CD4-positive, CD25-positive, alpha-beta regulatory T cell (primary cell): ENCODE measurements at places on chromosomes 7 and 10. TPM values are rescaled to one million over a fixed set of nuclear protein-coding genes. Genes with fewer than 3 reads are reported as not detected.

RAB11FIP2 gene
- total RNA-seq = 35.2 TPM

DNA sequence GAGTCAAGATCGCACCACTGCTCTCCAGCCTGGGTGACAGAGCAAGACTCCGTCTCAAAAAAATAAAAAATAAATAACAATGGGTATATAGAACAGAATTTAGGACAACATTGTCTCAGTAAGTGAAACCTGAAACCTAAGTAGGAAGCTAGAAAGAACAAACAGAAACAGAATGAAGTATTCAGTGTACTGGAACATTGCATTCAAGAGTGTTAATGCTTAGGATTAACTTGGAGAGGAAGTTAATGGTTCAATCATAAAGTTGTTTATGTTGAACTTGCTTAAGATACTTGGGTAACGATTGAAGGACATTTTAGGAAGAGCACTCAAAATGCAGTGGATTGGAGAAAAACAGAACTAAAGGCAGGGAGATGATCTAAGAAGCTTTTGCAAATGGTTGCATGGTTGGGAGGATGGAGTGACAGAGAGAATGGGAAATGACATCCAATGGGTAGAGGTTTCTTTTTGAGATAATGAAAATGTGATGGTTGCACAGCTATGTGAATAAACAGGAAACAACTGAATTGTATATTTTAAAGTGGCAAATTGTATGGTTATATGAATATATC, 233.7 kb downstream of the ADK start:
- peak; percentile 6 for DNase-seq

- DNase-seq = no peak
Measured at GRCh38 chr7:141646826-141647480, 55.0 kb downstream of the DENND11 start.

GRCh38 chr7:104923010-104923421, 91.0 kb upstream of the KMT2E start:
- DNase-seq = peak; percentile 70

DNA sequence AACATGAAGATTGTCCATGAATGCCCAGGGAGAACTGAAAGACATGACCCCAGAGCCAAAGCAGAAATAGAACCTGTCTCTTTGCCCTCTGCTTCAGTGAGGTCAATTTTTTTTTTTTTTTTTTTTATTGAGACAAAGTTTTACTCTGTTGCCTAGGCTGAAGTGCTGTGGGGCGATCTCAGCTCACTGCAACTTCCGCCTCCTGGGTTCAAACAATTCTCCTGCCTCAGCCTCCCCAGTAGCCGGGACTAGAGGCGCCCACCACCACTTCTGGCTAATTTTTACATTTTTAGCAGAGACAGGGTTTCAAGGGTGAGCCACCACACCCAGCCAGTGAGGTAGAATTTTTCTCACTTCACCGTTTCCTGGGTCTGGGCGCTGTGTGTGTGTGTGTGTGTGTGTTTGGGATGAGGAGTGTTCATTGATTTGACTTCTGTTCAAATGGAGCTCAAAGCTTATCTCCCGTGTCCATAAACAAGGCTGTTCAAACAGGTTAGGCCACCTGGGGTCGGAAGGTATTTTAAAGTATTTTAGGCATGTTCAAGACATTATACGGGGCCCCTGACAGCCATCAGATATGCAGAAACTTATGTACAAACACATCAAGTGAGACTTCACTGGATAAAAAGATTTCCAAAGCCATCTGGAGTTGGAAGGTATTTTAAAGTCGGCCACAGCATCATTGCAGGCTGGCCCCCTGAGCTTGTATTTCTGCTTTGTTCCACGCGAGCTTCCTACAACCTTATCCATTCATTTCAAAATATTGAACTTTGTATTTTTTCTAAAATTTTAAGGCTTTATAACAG, 93.8 kb downstream of the MAP3K8 start:
- DNase-seq = no peak

PLA2G12B gene
- total RNA-seq = not detected

DNA sequence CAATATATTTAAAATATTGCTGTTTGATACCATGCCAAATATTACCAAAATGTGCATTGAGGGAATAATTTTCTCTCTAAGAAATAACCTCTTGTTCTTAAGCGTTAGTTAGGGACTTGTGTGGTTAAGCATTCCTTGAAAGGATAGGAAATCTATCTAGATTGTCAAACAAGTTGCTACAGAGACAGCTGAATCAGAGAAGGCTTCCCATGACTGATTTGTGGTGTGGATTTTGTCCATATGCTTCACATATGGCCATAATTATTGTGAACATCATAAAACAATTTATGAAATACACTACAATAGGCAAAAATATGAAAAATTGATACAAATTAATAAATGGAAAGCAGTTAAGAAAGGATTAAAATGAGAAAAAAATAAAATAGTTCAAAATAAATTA, 96.3 kb downstream of the GNAT3 start:
- DNase-seq = no peak

- no peak for DNase-seq
Measured at GRCh38 chr7:111043561-111043960, 47.4 kb upstream of the LRRN3 start.

- no peak for DNase-seq
Measured at GRCh38 chr7:128739990-128740682, 977 bp downstream of the CALU start.

DNA sequence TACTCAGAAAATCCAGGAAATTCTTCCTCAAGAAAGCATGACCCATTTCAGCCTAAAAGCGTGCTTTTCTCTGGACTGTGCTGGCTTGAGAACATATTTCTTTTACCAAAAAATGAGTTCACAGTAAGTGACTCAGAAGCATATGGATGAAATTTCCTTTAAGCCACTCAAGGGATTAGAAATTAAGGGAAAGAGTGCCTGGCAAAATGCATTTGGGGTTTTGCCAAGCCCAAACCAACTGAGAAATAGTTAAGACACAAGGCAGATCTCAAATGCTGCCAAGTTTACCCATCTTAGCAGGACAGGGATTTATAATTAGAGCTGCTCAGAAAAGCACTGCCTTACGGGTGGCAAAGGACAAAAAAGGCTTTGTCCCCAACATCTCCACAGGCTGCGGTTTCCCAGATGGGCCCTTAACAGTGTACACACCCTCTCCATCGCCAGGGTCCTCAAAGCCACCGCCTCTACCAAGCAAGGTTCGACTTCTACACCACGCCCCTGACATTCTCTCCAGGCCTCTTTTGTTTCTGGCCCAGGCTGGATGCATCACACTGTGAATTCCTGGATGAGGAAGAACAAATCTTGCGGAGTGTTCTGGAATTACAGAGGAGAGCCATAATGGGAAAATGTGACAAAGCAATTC, 30.1 kb upstream of the CDHR3 start:
- no peak for DNase-seq

- DNase-seq = no peak
Measured at GRCh38 chr10:113153493-113154102, 203.6 kb downstream of the TCF7L2 start.

- DNase-seq = no peak
Measured at GRCh38 chr10:71509444-71509843, 112.7 kb downstream of the CDH23 start.

DNA sequence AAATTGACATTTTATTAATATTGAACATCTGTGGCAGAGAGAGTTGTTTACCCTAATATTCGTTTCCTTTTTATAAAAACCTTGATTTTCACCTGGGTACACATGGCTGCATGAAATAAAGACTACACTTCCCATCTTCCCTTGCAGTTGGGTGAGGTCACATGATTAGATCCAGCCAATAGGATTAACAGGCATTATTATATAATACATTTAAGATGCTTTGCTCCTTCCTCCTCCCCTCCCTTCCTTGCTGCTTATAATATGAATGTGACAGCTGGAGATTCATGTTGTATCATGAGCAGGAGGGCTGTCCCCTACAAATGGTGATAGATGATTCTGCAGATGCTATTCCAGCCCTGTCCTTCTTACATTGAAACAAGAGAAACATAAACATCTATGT, 146.6 kb downstream of the SH2D4B start:
- no peak for DNase-seq

VWC2 gene
- not detected for total RNA-seq

DNA sequence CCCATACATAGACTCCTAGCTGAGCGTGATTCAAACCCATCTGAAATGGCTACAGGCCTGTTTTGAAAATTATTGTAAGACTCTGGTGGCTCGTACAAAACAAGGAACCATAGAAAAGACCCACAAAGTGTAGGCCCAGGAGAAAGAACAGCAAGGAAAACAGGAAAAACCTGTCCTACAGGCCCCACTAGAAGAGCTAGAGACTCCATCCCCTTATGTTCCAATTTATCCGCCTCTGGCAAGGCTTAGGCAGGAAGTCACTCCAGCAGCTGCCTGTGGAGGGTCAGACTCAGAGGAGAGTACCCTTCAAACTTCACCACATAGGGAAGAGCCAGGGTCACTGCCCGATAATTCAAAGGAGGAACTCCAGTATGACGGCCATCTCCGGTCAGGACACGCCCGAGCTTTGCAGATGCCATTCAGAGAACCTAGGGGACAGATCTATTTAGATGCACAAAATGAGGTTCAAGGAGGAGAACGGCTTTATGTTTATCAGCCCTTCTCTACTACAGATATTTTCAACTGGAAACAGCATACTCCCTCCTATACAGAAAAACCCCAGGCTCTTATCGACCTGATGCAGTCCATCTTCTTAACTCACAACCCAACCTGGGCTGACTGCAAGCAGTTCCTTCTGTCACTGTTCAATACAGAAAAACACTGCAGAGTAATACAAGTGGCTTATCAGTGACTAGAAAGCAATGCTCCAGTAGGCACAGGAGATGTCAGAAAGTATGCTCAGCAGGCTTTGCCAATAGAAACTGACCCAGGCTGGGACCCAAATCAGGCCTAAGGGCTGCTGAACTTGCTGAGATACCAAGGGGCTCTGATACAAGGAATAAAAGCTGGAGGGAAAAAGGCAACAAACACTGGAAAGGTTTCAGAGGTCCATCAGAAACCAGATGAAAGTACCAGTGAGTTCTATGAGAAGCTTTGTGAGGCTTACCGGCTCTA, 8.6 kb upstream of the ZNF33B start:
- no peak for DNase-seq

DNA sequence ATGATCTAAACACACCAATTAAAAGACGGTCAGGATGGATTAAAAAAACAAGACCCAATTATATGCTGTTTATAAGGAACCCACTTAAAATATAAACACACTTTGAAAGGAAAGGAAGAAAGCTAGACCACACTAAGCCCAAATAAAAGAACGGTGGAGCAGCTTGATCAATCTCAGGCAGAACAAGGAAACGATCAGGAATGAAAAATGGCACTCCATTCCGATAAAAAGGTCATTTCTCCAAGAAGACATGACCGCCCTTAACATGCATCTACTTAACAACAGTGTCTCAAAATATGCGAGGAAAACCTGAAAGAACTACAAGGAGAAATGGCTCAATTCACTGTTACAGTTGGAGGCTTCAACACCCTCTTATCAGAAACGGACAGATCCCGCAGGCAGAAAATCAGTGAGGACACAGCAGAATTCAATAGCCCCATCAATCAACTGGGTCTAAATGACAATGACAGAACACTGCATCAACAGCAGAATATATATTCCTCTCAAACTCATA, 210.0 kb downstream of the MAD1L1 start:
- no peak for DNase-seq

- DNase-seq = no peak
Measured at GRCh38 chr10:74150204-74150989, at the start of gene AP3M1. TSS of gene AP3M1 (minus strand) at chr10:74150828. CDS start at chr10:74138379, 12,449 bp downstream.

ABCC2 gene
- total RNA-seq = 3.6 TPM

GRM8 gene
- total RNA-seq = not detected

GRCh38 chr10:6520138-6520537, 59.9 kb downstream of the PRKCQ start:
- DNase-seq = no peak

LRRC4 gene
- total RNA-seq = not detected

OPALIN gene
- total RNA-seq = not detected

- no peak for DNase-seq
Measured at GRCh38 chr7:112790586-112791003, 402 bp upstream of the TMEM168 start.

GRCh38 chr10:26093229-26093628, 123.3 kb upstream of the GAD2 start:
- DNase-seq = no peak

SFTPA1 gene
- not detected for total RNA-seq

GRCh38 chr10:22505911-22506685, 160.8 kb downstream of the SPAG6 start:
- no peak for DNase-seq

GRCh38 chr7:155357573-155358041, 59.9 kb downstream of the INSIG1 start:
- DNase-seq = no peak

DNA sequence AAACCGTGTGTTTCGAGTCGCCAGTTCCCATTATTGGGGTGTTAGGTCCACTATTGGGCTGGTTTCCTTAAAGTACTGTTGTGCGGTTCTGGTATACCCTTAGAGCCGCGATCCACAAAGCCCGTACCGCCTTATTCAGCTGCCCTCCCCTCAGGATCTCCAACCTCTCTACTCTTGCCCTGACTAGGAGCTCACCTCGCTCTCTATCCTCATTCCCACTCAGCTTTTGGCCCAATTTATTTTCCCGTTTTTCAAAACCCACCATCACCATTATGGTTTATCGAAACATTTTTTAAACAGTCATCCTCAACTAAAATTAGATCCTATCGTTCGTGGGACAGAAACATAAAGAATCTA, 461 bp upstream of the ETV1 start:
- DNase-seq = no peak

- peak; percentile 71 for DNase-seq
Measured at GRCh38 chr7:149865437-149865836, 8.3 kb upstream of the ATP6V0E2 start.

DNA sequence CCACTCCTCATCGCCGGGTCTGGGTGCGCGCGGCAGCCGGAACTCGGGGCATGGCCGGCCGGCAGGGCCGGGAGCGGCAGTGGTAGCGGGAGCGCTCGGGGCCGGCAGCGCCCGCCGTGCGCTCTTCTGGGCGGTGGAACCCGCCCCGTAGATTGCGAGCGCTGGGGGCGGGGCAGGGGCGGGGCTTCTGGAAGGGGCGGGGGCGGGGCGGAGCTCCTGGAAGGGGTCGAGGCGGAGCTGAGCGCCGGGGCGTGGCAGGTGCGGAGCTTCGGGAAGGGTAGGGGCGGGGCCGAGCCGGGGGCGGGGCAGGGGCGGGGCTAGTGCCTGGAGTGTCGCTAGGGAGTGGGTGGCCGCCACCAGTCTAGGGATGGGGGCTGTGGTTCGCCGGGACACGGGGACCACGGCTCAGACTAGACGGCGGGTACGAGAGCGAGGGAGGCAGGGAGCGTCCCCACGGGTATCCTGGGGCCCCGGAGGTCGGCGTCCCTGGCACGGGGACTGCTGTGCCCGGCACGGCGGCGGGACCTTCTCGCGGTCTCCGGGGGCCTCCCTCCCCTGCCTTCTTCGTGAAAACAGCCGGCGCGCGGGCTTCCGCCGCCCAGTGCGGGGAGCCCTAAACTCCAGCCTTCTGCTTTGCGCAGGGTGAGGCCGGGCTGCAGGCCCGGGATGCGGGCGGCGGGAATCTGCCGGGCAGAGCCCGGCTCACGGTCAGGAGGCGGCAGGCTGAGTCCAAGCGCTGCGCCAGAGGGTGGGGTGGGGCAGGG, at the start of gene STK32C:
STK32C (minus strand) TSS at position 128 of the 764 bp plus-strand sequence; CDS start at position 11, 117 bp downstream.
- DNase-seq = peak; percentile 88

GRCh38 chr7:135645296-135645904, 16.9 kb upstream of the STMP1 start:
- peak; percentile 46 for DNase-seq

- DNase-seq = no peak
Measured at GRCh38 chr10:129647590-129647989, 180.5 kb downstream of the MGMT start.
